ENCODE measurements at places on chromosomes 2 and 18.

DNA sequence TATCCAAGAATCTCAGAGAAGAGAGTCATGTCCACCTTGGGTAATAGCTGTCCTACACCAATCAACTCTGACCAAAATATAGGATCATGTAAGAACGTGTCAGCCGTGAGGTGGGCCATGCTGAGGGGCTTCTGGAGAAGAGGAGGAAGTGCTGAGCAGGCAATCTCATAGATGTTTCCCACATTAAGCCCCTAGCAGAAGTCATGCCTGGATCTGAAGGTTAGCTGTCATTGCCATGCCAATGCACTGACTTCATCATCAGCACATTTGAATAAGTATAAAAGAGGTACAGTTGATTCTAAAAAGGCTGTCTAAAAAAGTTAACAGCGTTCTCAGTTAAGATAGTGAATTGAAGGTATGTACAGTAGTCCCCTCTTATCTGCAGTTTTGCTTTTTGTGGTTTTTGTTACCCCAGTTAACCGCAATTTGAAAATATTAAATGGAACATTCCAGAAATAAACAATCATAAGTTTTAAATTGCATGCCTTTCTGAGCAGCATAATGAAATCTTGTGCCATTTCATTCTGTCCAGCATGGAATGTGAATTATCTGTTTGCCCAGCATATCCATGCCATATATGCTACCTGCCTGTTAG lies 67.2 kb upstream of the TMEM17 start:
- DNase-seq: no peak

GRCh38 chr2:229601396-229601795 lies 113.0 kb downstream of the DNER start:
- DNase-seq: no peak

- no peak for DNase-seq
Observed at GRCh38 chr2:173989160-173989883, 24.1 kb upstream of the SP3 start.

- DNase-seq: no peak
Observed at GRCh38 chr2:20231598-20232026, 6.7 kb upstream of the SDC1 start.

DNA sequence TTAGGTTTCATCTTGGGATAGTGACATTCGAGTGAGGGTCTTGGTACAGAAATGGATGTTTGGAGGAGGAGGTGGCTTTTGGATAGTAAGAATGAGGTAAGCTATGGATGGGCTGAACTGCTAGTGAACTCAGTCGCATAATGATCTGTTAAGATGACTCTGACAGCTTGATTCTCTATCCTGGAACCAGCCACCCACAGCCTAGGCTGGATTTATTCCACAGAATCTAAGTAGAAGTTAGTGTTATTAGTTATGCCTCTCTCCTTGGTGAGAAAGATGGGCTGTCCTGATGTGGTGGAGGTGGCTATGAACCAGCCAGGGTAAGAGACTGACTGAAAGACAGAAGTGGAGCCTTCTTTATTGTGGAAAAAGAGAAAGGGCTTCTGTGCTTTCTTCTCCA lies 22.4 kb downstream of the IL36A start:
- no peak for DNase-seq

- no peak for DNase-seq
Observed at GRCh38 chr18:48928787-48929186, 22.0 kb downstream of the SMAD7 start.

Measured in omental fat pad (tissue), 4 donors.